ENCODE measurements at places on chromosomes 3 and 15.
A peak's percentile ranks its signal among the peaks of the same experiment; 100 is the strongest.

DNA sequence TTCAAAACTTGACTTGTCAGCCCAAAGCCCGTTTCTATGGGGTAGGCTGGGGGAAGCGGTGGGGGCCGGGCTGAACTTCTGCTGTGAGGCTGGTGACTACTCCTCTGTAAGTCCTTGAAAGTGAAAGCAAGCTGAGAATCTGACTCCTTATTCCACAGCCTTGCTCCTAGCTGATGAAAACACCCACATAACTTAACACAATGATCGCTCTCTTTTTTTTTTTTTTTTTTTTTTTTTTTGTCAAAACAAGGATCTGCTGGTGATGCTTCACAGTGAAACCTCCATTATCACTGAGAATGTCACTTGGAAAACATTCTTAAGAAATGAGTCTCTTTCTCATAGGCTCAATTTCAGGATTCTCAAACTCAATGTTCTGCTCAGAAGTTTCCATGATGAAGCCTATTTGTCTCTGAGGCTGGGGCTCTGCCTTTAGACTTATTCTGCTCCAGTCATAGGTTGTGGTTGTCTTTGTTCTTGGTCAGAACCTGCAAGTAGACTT lies 31.4 kb upstream of the TKT start:
- no peak for DNase-seq

- no peak for DNase-seq
Observed at GRCh38 chr3:187713504-187713903, 11.1 kb upstream of the RTP2 start.

DNA sequence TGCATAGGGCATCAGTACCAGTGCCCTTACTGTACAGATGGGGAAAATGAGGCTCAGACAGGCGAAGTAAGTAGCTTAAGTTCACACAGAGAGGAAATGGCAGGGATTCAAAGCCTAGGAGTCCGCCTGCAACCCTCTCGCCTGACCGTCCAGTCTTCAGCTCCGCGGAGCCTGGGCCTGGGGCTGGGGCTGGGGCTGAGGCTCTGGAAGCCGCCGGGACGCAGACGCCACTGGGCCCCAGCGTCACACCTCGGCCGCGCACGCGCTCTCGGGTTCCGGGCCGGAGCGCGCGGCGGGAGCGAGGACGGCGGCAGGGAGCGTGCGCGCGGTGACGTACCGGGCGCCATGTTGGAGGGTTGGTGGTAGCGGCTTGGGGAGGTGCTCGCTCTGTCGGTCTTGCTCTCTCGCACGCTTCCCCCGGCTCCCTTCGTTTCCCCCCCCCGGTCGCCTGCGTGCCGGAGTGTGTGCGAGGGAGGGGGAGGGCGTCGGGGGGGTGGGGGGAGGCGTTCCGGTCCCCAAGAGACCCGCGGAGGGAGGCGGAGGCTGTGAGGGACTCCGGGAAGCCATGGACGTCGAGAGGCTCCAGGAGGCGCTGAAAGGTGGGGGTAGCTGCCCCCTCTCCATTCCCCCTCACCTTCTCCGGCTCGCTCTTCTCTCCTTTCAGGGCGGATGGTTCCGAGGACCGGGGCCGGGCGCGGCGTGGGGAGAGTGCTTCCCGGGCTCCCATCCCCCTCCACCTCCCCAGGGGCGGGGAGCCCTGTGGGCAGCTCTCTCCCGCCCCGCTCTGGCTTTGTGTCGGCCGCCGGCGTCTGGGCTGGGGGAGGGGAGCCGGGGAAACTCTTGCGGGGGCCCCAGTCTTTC lies at the start of gene PPP4R2:
TSS of gene PPP4R2 (plus strand) at position 339 of the 861 bp plus-strand sequence. CDS start at position 566, 227 bp downstream.
- peak; percentile 46 for DNase-seq

- DNase-seq: no peak
Observed at GRCh38 chr3:174958671-174959328, 99.7 kb downstream of the NAALADL2 start.

DNA sequence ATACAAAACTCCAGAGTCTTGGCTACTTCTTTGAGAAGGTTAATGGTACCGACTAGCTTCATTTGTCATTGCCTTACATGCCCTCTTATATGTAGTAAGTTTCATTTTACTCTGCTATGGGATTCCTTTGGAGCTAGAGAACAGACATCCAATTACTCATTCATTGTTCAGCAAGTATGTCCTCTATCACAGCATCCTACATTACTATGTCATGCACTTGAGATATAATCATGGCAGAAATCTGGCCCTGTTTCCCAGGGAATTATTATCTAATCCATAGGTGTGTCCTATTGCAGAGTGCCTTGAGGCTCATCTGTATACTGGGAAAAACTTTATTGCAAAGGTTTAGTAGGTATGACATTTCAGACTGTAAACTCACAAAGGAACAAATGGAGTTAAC lies 333.1 kb upstream of the NECTIN3 start:
- no peak for DNase-seq

Measured in omental fat pad (tissue), 4 donors.